LHCN-M2 (cell line): ENCODE measurements at places on chromosomes 11 and 22.

DNA sequence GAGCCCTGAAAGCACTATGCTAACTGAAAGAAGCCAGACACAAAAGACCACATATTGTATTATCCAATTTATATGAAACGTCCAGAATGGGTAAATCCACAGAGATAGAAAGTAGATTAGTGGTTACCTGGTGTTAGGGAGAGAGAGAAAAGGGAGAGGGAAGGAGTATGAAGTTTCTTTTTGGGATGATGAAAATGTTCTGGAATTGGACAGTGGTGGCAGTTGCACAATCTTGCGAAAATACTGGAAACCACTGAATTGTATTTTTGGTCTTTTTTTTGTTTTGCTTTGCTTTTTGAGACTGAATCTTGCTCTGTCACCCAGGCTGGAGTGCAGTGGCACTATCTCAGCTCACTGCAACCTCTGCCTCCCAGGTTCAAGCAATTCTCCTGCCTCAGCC, 63.5 kb downstream of the MRTFA start:
- peak; percentile 24 for DNase-seq

DNA sequence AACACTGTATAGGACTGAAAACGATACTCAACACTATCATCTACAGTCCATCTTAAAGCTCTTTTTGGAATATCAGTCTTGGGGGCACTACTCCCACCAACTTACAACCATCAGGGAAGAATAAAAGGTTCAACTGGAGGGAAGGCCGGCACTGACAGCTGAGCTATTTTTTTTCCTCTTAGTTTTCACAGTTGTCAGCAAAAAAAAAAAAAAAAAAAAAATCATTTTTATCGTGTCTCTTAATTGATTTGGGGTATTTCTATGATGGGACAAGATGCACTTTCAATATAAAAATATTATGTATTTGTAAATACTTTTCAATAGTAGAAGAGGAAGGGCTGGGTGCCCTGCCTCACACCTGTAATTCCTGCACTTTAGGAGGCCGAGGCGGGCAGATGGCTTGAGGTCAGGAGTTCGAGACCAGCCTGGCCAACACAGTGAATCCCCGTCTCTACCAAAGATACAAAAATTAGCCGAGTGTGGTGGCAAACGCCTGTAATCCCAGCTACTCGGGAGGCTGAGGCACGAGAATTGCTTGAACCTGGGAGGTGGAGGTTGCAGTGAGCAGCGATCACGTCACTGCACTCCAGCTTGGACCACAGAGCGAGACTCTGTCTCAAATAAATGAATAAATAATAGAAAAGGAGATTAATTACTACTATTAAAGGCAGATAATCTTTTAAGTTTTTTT, 1.5 kb downstream of the KIF18A start:
- DNase-seq = no peak

- DNase-seq = peak; percentile 57
These were observed 6.4 kb downstream of the LTBP3 start for GRCh38 chr11:65551572-65552387.

GRCh38 chr11:1305063-1305495, 4.4 kb downstream of the TOLLIP start:
- no peak for DNase-seq

DNA sequence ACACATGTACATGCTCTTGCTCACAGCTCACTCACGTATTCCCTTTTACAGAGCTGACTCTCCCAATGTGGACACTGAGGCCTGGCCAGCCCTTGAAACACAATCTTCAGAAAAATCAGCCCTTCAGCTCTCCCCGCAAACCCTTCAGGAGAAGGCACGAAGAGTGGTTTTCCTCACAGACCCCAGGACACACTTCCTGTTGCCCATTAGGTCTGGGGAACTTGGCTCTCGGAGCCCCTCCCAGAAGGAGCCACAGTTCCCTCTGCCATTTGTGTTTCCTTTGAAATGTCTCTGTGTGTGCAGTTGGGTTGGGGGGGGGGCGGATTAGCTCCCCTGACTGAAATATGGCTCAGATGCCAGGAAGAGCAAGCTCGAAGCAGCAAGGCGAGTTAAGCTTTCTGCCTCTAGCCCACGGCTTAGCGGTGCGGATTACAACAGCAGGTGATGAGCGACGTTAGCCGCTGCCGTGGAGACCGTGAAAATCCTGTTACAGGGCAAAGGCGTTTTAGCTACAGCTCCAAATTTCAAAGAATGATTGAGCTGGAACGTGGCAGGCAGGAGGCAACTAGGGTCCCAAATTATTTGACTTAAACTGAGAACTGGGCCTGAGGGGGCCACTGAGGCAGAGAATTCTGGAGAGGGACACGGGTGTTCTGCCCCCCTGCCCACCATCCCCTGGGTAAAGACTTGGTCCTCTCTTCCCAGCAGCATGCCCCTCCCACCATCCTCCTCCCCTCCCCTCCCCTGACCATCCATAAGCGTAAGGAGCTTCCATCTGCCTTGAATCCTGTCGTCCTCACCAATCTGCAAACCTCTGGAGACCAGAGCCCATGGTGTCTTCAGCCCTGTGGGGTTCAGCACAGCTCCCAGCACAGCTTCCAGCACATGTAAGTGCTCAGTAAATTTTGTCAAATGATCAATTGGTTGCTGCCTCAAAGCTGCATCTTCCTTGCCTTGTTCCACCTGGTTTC, 598.6 kb downstream of the BUD13 start:
- DNase-seq = no peak

DNA sequence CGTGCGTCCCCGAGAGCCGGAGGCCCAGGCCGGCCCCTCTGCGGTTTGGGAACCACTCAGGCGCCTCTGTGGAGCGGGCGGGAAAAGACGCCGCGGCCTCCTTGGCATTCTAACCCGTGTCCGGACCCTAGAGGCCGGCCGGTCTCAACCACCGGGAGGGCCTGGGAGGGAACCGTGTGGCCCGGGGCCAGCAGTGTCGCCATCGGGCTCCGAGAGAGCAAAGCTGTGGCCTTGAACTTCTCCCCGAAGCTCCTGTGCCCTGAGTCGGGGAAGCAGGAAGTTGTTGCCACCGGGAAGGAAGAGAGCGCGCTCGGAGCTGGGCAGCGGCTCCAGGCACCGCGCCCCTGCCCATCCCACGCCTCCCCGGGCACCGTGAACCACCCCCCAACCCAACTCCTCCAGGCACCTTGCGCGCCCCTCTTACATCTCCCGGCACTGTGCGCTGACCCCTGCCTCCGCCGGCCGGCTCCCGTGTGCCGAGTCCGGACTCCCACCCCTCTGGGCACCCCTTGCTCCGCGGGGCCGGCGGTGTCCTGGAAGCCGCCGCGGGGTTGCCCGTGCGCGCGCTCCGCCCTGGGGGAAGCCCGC, 80.0 kb upstream of the PPARA start:
- DNase-seq = no peak

- DNase-seq = no peak
These were observed 429.9 kb upstream of the B3GAT1 start for GRCh38 chr11:134841972-134842371.

DNA sequence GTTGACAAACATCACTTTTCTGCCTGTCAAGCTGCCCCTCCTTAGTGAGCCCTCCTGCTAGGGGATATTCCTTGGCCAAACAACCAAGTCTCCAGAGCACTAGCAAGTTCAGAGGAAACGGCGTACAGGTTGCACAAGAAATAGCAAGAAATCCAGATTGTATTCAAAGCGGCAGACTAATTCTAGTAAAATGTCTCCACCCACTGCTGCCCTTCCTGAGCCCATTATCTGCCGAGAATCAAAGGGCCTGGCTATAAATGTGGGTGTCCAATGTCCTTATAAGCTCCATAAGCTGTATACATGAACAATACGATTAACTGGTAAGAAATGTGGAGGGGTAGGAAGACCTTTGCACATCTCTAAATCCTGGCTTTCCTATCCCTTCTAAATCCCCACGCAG, 44.0 kb upstream of the AKIP1 start:
- DNase-seq = peak; percentile 4

DNA sequence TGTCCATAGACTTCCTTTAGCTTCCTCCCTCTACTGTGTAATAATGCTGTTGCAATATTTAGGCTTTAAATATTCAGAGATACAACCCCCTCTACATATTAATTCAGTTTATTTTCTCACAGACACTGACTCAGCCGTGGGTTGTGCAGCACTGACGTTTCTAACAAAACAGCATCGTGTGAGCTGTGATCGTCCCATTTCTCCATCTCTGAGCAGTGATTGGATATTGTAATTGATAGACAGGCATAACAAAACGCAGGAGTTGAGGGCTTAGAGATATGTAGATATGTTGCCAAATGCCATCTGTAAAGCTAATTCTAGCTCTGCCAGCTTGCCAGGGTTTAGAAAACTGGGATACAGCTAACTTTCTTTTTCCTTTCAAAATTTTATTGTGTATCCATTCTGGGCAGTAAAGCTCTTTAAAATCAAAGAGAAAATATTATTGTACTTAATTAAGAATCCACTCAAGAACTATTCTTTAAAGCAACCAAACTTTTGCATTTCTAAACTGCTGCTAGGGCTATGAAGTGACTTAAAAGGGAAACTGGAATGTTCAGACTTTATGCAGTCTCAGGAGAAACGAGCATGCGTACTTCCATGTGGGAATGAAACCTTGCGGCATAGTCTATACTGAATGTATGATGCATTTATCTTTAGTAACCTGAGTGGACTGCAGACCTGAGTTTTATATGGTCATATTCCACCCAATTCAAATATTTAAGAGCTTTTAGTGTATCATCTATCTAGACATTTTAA, 22.7 kb downstream of the BTBD10 start:
- DNase-seq = peak; percentile 90

DNA sequence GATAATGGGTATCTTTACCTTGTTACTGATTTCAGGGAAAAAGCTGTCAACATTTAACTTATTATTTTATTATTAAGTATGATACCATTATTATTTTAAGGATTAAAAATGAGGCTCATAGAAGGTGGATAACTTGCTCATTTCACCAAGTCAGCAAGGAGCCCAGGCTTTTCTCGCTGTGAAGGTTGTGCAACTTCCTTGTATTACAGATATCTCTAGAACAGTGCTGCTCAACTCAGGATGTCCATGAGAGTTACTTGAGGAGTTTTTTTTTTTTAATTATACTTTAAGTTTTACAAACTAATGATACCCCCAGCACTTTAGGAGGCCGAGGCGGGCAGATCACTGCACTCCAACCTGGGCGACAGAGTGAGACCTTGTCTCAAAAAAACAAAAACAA, 98.2 kb downstream of the INSC start:
- DNase-seq = no peak

DNA sequence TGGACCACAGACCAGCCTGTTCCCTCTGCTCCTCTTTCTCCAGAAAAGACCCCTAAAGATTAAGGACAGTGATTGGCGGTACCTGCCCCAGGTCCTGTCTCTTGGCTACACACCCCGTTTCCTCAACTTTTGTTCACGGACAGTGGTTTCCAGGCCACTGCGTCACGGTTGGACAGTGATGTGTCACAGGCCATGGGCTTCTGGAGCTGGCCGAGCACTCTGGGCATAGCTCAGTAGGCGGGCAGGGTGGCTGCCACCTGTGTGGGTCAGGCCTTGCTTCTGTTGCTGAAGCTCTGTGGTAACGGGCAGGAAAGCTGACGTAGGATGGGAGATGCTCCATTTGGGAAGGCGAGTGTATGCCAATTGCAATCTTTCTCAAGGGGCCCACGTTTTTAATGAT, 13.6 kb downstream of the TUB start:
- no peak for DNase-seq

GRCh38 chr11:2194877-2195755, 23.5 kb upstream of the TH start:
- DNase-seq = peak; percentile 48

GRCh38 chr11:127130321-127130720, 129.8 kb upstream of the KIRREL3 start:
- DNase-seq = peak; percentile 38

DNA sequence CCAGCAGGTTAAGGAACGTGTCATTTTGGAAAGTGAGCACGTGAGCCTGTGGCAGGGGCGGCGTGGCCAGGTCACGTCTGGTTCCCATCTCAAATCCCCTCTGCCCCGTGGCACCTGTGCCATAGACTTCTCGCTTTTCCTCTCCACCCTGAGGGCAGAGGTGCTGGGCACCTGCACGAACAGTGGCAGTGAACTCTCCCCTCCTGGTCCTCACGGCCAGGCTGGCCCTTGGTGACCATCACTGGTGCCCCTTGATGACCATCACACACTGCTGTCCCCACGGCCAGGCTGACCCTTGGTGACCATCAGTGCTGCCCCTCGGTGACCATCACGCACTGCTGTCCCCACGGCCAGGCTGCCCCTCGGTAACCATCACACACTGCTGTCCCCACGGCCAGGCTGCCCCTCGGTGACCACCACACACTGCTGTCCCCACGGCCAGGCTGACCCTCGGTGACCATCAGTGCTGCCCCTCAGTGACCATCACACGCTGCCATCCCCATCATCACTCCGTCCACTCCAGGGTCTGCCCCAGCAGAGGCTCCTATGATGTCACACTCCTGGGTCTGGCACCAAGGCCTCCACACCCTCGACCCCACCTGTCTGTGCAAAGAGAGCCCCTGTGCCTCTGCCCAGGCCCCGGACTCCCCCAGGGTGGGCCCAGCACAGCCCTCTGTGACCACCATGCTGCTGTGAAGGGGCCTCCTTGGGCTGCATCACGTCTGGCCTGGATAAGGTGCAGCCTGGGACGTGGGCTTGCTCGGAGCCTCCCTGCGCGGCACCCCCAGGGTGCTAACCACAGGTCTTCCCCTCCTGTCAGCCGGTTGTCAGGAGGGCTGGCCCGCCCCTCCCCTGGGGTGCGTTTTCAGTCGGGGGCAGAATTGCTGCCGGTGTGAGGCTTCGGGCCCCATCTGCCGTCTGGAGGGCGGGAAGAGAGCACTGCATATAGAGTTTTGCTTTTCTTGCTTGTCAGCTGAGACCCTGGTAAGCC, 738.6 kb downstream of the BRD1 start:
- DNase-seq = no peak

DNA sequence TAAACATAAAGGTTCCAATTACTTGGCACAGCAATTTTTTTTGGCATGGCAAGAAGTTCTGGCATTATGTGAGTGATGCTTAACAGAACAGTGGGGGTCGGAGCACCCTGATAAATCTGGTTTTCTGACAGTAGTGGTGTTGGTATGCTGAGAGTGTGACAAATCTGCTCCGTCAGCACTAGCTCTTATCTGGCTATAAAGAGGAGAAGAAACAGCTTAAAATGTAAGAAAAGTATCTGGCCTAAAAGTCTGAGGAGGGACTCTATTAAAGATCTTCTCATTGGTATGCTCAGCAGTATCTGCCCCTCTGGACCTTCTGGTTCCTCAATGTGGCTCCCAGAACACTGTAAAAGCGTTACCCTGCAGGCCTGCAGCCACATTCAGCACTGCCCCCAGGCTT, 137.4 kb downstream of the PLEKHA7 start:
- DNase-seq = no peak

- DNase-seq = no peak
These were observed 331.9 kb downstream of the CNTN5 start for GRCh38 chr11:99352642-99353041.

GRCh38 chr22:19061471-19062138, 60.6 kb downstream of the DGCR2 start:
- DNase-seq = no peak

- no peak for DNase-seq
These were observed 325.8 kb downstream of the FAT3 start for GRCh38 chr11:92550411-92550810.

DNA sequence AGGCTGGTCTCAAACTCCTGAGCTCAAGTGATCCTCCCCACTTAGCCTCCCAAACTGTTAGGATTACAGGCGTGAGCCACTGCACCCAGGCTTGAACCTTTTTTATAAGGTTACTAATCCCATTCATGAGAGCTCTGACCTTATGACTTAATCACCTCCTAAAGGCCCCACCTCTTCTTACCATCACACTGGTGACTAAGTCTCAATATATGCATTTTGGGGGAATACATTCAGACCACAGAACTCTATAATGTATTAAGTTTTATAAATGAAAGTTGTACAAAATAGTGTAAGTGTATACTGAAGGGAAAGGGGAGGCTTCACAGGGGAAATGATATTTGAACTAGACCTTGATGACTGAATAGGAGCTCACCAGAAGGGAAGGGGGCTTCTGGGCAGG, 28.4 kb upstream of the RBFOX2 start:
- DNase-seq = peak; percentile 50
